ENCODE measurements at places on chromosomes 7 and 10.

DNA sequence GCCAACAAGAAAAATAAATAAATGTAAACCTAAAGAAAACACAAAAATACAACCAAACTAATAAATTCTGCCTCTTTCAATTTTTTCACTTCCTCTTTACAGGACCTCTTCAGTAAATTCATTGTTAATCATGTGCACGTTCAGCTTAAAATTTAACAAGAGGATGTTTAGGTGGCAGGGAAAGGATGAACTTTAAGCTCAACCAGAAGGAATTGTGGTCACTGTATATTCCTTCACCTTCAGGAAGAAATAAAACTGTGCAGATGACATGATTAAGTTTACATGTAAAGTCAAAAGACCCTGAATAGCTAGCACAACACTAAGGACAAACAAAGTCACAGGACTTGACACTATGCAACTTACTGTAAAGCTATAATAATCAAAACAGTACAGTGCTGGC is 33.0 kb downstream of the KIF5B start:
- H3K4me3 ChIP-seq = no peak overlapping the region
- no peaks in the 10 kb centered on the region for H3K4me1 ChIP-seq
- peak overlapping the region; percentile 6 for H3K27ac ChIP-seq
- no peaks in the 10 kb centered on the region for H3K27me3 ChIP-seq

DNA sequence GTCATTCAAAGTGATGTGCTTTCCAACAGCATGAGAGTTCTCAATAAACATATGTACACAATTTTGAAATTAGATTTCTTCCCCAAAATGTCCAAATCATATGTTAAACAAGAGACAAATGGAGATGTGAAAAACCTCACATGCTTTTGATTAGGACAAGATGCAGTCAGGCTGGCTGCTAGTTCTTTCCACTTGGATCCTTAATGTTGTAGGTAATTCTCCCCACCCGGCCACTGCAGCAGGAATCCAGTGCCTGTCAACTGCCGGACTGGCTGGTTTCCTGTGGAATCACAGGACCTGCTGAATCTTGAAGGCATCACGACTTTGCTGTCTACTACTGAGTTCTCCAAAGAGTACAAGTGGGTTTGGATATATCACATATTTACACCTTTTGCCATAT is 138.6 kb upstream of the AKR1E2 start:
- no peak overlapping the region for H3K27ac ChIP-seq
- H3K27me3 ChIP-seq = no peaks in the 10 kb centered on the region
- H3K4me3 ChIP-seq = no peak overlapping the region
- peaks cover 33% of the 10 kb centered on the region for H3K4me1 ChIP-seq
- H3K36me3 ChIP-seq = no peaks in the 10 kb centered on the region
- DNase-seq = no peak

DNA sequence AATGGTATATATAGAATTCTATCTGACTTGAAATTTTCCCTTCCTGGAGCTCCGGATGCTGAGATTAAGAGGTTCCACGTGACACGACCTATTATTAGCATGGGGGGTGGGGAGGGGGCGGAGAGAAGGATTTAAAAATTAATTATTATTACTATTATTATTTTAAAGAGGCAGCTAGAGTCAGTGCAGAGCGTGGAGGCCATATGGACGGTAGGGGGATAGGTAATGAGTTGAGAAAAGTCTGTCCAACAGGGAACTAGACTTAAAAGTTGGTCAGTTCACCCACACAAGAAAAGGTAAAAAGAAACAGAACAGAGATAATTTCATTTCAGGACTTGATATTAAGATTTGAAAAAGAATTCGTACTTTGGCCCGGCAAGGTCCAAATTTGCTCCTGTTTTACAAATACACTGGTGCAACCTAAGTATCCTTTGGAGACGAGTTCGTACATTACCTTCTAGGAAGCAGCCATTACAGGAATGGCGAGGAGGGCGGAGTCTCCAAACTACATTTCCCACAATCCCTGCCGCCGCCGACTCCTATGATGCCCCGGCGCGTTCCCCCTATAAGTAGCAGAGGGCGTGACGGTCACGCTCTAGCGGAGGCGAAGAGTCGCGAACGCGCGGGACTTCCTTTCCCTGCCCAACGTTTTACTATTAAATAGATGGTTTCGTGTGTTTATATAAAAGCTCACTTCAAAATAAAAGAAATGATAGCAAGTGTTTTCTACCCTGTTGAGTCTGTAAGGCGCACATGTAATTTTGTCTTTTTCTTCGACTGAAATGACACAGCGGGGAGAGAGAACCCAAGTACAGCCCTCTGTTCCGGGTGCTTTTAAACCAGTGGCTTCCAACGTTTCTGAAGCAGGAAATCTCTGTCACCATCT is at the start of gene SMIM30:
Gene SMIM30 (minus strand): TSS at position 481 of the 886 bp plus-strand sequence. CDS start 976 bp downstream, outside the sequence.
- H3K27ac ChIP-seq = peak within 1 kb of the TSS; percentile 87
- peak within 1 kb of the TSS; percentile 89 for H3K4me3 ChIP-seq
- H3K27me3 ChIP-seq = no peaks in the 10 kb centered on the region
- peak; percentile 72 for DNase-seq

GRCh38 chr7:31054608-31055278 is 2.6 kb downstream of the ADCYAP1R1 start:
- H3K36me3 ChIP-seq = no peaks in the 10 kb centered on the region
- H3K4me1 ChIP-seq = peaks cover 6% of the 10 kb centered on the region
- no peak overlapping the region for H3K4me3 ChIP-seq
- H3K27me3 ChIP-seq = peaks cover 94% of the 10 kb centered on the region
- no peak overlapping the region for H3K27ac ChIP-seq

DNA sequence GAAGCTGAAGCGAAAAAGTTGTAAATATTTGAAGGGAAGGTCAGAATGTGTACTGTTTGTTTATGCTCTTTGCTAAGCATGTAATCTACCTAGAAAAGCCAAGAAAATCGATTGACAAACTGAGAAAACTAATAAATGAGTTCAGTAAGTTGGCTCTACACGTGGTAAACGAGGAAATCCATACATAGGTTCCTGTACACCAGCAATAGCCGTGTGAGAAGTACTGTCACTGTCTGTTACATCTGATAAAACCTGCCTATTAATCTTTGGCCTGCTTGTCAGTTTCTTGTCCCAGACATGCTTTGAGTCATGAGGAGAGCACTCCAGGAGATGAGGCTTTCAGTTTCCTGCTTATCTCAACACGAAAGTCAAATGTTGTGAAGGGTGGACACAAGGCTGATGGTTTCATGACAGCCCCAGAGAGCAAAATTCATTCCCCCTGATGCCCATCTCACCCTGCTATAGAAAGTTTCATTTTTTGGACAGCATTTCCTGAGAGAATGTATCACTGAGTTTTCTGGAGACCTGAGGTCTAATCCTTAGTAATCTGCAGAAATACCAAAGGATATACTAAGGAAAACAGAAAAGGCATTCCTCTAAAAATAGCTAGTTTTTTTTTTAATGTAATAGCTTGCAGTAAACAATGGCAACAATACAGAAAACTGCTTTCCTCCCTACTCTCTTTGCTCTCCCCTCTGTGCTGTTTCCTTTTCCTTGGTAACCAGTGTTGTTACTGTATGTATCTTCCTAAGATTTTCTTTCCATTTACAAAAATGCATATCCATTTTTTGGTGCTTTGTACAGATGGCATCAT is 18.8 kb downstream of the BMPR1A start:
- H3K36me3 ChIP-seq = peaks cover 12% of the 10 kb centered on the region
- DNase-seq = no peak
- H3K27ac ChIP-seq = peak overlapping the region; percentile 75
- H3K4me3 ChIP-seq = no peak overlapping the region

- H3K36me3 ChIP-seq = no peaks in the 10 kb centered on the region
- DNase-seq = no peak
- H3K27ac ChIP-seq = no peak overlapping the region
- no peak overlapping the region for H3K4me3 ChIP-seq
- H3K27me3 ChIP-seq = no peaks in the 10 kb centered on the region
These were observed 625.6 kb downstream of the SUGCT start for GRCh38 chr7:40760293-40760964.

DNA sequence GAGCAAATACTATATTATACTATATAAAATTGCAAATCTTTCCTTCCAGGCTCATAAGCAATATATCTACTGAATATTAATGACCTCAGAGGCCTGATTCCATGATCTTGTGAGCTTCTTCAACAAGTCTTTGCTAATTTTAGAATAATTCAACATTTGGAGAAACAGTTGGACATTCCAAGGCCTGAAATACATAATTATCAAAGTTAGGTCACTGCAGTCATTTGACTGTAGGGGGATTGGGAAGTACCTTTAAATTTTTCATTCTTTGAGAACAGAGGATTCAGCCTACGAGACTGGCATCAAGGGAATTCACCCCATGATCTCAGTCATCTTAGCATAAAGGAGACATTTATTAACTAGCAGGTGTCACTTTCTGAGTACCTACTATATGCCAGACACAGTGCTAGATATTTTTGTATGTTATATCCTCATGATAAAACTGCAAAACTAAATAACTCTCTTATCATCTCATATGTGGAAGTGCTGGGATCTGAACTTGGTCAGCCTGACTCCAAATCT is 85.4 kb downstream of the DOCK4 start:
- H3K36me3 ChIP-seq = no peaks in the 10 kb centered on the region
- H3K27me3 ChIP-seq = no peaks in the 10 kb centered on the region
- H3K4me3 ChIP-seq = no peak overlapping the region

DNA sequence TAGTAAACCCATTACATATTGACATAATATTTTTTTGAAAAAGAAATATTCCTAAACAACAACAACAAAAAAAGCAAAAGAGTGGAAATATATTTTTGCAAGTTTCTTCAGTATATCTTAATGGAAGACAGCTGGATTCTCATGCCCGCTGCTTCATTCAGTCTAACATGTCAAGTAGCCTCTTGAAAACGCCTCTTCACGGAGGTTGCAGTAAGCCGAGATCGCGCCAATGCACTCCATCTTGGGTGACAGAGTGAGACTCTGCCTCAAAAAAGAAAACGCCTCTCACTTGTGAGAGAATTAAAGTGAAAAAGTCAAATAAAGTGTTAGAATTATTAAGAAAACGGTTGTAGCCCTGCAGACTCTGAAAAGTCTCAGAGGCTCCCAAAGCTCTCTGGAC is 1.3 kb downstream of the CUTC start:
- H3K27ac ChIP-seq = no peak overlapping the region
- peaks cover 12% of the 10 kb centered on the region for H3K4me1 ChIP-seq
- DNase-seq = no peak
- peak overlapping the region; percentile 46 for H3K4me3 ChIP-seq
- peaks cover 12% of the 10 kb centered on the region for H3K36me3 ChIP-seq

GRCh38 chr7:85081392-85081791 is 105.5 kb downstream of the SEMA3D start:
- H3K27me3 ChIP-seq = no peaks in the 10 kb centered on the region
- no peak overlapping the region for H3K4me3 ChIP-seq
- peaks cover 23% of the 10 kb centered on the region for H3K36me3 ChIP-seq
- peaks cover 27% of the 10 kb centered on the region for H3K4me1 ChIP-seq

DNA sequence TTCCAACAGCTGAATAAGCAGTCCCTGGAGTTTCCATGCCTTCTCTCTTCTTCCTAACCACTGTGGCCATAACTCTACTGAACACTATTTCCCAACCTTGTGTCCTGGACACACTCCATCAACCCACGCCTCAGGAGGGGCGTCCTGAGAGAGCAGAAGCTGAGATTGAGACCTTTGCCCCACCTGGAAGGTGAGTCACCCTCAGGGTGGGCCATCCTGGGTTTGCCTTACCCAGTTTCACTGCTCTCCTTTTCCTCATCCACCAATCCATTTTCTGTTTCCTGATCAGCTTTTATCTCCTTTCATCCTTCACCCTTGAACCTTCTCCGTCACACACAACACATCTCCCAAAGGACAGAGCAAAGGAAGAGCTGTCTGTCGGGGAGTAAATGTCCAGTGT is 91.4 kb downstream of the TMEM130 start:
- no peak overlapping the region for H3K4me3 ChIP-seq
- H3K27me3 ChIP-seq = no peaks in the 10 kb centered on the region
- no peak overlapping the region for H3K27ac ChIP-seq
- H3K4me1 ChIP-seq = peaks cover 9% of the 10 kb centered on the region

GRCh38 chr10:65534771-65535170 is 1391.1 kb upstream of the LRRTM3 start:
- no peaks in the 10 kb centered on the region for H3K4me1 ChIP-seq
- no peak overlapping the region for H3K27ac ChIP-seq
- H3K36me3 ChIP-seq = no peaks in the 10 kb centered on the region
- no peak overlapping the region for H3K4me3 ChIP-seq
- DNase-seq = no peak

DNA sequence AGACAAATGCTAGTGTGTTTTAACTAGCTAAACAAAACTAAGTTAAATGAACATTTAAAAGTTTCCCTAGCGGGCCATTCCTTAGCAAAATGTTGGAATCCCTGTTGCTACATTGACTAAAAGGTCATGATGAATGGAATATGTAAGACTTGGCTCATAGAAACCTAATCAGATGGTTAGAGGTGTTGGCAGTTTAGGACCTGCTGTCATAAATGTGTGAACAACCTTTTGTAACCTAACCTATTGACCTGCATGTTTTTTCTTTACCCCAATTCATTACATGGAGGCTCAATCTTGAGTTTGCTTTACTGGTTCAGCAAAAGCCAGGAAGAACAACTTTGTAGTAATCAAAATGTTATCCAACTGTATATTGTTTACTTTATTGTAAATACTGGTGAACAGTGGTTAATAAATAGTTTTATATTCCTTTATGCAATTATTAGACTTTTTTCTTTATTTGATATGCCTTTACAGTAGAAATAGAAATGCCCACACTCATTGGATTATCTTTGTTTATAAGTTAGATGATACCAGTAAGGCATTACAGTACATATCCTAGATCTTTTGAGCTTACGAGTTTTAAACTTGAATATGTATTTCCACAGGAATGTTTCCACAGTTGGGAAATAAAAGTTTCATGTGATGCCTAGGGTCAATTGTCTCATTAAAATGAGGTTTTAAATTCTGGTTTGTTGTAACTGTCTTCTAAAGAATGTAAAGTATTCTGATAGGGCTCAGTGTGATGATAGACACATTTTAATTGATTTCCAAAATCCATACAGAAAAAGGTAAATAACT is 11.6 kb downstream of the CBX3 start:
- H3K27me3 ChIP-seq = no peaks in the 10 kb centered on the region
- peaks cover 2% of the 10 kb centered on the region for H3K4me1 ChIP-seq
- peaks cover 35% of the 10 kb centered on the region for H3K36me3 ChIP-seq
- no peak overlapping the region for H3K4me3 ChIP-seq
- DNase-seq = no peak
- H3K27ac ChIP-seq = no peak overlapping the region

Data from mesothelial cell of epicardium (in vitro differentiated cells).